Activated CD4-positive, alpha-beta T cell treated with anti-CD3 and anti-CD28 coated beads, Interleukin-2, amount 10 ng/mL, durations not matched to agents 7 days and 5 days (primary cell): ENCODE measurements at places on chromosomes 5 and 9.

DNA sequence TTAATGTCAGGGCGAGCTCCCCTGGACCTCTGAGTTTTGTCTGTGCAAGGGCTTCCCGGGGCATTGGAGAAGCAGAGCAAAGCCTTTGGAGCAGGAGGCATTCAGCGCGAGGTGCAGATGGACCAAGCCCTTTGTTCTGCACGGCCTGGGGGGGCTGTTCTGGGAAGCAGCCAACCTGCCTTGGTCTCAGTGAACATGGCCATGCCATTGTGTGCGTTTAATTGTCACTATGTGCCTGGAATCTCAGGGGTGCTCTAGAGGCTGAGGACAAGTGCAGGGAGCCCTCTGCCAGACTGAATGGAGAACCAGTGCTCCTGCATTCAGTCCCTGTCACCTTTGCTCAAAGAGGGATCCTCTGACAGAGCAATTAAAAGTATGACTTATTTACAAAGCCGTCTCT lies 329.4 kb downstream of the IRX1 start:
- no peak for DNase-seq

GRCh38 chr5:39780347-39780746 lies 355.6 kb upstream of the DAB2 start:
- DNase-seq, result no peak

- no peak for DNase-seq
Measured at GRCh38 chr5:99068944-99069650, 140.3 kb upstream of the CHD1 start.

GRCh38 chr5:155049569-155050383 lies 36.2 kb downstream of the KIF4B start:
- DNase-seq, result no peak

DNA sequence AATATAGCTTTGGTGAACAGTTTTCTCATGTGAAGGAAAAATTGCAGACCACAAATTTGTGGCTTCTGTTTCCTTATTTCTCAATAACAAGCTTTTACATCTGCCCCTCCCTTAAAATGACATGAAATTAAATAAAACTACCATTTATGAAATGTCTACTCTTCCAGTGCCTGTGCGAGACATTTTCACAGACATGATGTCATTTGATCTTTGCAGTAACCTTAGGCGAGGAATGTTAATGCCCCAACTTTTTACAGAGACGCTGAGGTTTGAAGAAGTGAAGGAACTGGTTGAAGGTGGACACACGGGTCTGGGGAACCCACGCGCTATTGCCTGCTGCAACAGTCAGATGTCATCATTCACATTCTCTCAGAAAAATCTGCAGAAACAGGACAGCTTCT lies 61.5 kb downstream of the OSTF1 start:
- DNase-seq, result no peak

DNA sequence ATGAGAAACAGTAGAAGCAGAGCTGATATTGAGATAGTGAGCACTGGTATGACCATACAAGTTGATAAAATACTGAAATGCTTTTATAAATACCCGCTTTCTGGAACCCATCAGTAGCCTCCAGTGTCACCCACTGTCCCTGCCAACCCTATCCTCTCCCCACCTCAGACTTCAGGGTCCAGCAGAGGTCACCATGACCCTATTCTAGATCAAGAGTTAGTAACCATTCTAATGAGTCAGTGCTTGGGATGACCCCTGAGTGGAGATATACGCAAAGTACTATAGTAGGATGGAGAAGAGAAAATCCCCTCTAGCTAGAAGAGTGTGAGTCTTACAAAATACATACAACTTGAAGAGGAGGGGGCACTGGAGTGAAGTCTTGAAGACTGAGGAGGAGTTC lies 297.9 kb upstream of the BRINP1 start:
- no peak for DNase-seq

GRCh38 chr5:18023986-18024385 lies 389.7 kb downstream of the TAF11L14 start:
- no peak for DNase-seq

DNA sequence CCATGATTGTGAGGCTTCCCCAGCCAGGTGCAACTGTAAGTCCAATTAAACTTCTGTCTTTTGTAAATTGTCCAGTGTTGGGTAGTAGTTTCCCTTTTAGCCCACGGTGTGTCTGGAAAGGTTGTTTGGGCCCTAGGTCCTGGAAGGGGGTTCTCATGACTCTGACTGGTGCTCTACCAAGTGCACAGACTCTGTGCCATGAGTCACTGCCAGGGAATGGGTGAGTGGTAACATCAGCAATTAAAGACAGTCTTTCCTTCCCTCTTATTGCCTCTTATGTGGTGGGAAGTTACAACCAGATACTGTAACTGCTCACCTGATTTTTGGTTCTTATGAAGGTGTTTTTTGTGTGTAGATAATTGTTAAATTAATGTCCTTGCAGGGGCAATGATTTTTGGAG lies 141.2 kb downstream of the PRDM9 start:
- DNase-seq, result no peak

DNA sequence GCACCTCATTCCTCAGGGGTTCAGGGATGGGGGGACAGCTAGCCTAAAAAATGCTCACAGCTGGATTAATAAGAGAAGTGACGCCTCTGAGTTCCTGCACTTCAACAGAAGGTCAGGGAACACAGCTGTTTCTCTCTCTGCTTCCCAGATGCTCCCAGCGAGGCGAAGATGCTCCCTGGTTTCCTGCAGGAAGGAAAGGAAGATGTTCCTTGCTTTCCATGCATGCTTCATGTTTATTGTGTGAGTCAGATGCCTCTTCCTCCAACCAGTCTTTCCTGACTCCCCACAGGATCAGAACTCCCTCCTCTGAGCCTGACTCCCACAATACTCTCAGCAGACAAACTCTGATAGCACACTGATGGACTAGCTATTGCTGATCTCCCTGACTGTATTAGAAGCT lies 71.9 kb downstream of the MFAP3 start:
- DNase-seq, result no peak

DNA sequence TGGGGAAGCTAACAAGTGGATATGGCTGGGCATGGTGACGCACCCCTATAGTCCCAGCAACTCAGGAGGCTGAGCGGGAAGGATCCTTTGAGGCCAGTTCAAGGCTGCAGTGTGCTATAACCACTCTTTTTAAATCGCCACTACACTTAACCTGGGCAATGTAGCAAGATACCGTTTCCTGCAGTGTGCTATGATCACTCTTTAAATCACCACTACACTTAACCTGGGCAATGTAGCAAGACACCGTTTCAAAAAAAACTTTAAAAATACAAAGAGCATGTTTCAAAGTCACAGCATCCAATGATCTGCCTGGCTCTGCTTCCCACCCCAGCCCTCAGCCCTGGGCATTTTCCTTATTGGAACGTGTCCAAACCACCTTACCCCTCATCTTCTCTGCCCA lies 14.5 kb downstream of the GRHPR start:
- DNase-seq, result no peak

- no peak for DNase-seq
Measured at GRCh38 chr5:187042-187431, 4.3 kb upstream of the LRRC14B start.

- no peak for DNase-seq
Measured at GRCh38 chr5:124922255-124922975, 176.0 kb upstream of the ZNF608 start.

DNA sequence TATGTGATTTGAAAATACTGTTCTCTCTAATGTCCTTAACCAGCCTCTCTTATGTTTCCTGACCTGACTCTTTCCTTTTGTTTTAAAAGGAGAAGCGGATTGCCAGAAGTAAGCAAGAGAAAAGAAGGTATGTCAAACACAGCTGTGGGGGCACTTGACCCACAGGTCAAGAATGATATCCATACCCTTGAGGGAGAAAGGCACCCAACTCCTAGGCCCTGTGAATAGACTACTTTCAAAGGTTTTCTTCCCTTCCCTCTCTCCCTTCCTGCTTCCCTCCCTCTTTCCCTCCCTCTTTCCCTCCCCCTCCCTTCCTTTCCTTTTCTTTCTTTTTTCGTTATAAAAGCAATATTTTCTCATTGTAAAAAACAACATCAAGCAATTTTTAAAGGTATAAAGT lies 306.8 kb downstream of the TRPM3 start:
- no peak for DNase-seq

- DNase-seq, result no peak
Measured at GRCh38 chr5:33763435-33763834, 128.4 kb downstream of the ADAMTS12 start.
